ENCODE measurements at places on chromosomes 1 and 21.

- no peak for DNase-seq
Observed at GRCh38 chr1:169692756-169693460, 18.5 kb downstream of the SELL start.

DNA sequence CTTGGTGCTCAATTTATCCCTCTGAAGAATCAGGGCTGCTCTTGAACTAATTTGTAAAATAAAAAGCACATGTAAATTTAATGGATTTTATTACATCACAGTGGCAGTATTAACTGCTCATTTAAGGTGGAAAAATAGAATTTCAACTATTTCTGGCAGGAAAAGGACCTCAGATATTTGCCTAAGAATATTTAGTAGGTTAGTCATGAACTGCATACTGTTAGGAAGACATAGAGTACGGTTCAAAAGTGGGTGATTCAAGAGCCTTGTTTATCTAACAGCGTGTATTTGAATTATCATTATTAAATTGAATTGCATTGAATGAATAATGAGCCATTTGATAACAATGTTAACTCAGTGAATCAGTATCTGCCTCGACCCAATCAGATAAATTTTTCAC, 248.8 kb upstream of the PBX1 start:
- DNase-seq, result no peak

GRCh38 chr1:110348050-110348449, 8.9 kb downstream of the RBM15 start:
- no peak for DNase-seq

GRCh38 chr1:44292651-44293050, 62.4 kb downstream of the ERI3 start:
- no peak for DNase-seq

- no peak for DNase-seq
Observed at GRCh38 chr1:48869116-48869893, 92.6 kb upstream of the BEND5 start.

- no peak for DNase-seq
Observed at GRCh38 chr1:8164670-8165069, 138.6 kb upstream of the ERRFI1 start.

All from K562 (cell line).